ENCODE measurements at places on chromosomes 2 and 18.
A peak's percentile ranks its signal among the peaks of the same experiment; 100 is the strongest.

DNA sequence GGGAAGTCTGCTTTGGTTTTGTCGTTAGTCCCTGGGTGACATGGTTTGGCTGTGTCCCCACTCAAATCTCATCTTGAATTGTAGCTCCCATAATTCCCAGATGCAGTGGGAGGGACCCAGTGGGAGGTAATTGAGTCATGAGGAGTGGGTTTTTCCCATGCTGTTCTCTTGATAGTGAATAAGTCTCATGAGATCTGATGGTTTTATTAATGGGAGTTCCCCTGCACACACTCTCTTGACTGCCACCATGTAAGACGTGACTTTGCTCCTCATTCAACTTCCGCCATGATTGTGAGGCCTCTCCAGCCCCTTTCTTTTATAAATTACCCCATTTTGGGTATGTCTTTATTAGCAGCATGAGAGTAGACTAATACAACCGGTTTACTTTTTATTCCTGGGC is 405.8 kb upstream of the ID2 start:
- DNase-seq: no peak

DNA sequence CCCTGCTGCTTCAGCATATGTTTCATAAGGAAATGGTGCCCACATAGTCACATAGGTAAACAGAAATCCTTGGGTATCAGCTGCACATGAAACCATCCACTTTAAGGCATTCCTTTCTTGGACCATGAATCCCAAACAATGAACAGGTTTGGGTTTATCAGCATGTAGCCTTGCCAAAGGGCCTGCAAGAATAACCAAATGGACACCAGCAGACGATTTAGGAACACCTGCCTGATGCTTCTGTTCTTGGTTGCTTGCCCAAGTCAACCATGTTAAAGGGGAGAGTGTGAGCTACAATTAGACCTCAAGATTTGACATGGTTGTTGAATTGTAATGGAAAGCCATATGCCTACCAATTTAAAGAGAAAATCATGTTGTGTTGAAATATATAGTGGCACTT is 1342.7 kb upstream of the PIK3C3 start:
- DNase-seq: no peak

DNA sequence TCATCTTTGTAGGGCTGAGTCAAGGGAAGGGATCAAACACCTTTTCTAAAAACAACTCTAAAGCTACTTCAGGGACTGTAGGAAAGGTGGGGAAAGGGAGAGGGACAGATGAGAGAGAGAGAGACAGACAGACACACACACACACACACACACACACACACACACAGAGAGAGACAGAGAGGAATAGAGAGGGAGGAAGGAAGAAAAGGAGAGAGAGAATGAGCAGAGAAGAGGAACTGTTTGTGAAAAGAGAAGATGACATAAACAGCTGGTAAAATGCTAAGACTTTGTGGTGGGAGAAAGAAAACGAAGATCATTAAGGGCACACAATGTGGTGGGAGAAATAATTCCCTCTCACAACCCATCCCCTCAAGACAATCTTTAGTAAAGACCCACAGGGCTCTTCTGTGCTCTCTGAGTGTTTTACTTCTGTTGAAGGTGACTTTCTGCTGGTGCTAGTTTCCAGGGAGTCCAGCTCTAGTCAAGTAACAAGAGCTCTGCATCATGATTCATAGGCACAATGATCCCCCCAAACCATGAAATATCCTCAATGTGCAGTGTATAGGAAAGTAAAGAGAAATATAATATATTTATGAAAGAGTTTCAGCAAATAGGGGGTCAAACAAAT is 77.2 kb upstream of the STK17B start:
- DNase-seq: no peak

DNA sequence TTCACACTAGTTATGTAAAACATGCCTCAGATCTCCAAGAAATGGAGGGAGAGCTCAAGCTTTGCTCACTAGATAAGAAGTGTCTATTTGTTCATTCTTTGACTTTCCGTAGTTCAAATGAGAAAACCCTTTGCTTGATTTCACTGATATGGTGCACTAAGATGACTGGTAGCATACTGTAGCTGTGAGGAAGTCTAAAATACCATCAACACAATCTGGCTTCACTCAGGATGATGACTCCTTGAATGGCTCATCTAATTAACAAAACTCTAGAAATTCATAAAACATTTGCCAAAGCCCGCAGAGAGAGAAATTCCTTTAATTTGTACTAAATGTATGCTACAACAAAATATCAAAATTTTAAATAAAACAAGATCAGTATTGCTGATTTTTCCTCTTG is 152.8 kb upstream of the STK17B start:
- no peak for DNase-seq

GRCh38 chr2:23124214-23124750 is 260.7 kb upstream of the KLHL29 start:
- no peak for DNase-seq

- no peak for DNase-seq
Measured at GRCh38 chr2:145543155-145543554, 1023.2 kb upstream of the ZEB2 start.

- no peak for DNase-seq
Measured at GRCh38 chr2:205270689-205271088, 411.6 kb upstream of the NRP2 start.

- DNase-seq: no peak
Measured at GRCh38 chr2:220394433-220394832, 767.0 kb downstream of the SLC4A3 start.

DNA sequence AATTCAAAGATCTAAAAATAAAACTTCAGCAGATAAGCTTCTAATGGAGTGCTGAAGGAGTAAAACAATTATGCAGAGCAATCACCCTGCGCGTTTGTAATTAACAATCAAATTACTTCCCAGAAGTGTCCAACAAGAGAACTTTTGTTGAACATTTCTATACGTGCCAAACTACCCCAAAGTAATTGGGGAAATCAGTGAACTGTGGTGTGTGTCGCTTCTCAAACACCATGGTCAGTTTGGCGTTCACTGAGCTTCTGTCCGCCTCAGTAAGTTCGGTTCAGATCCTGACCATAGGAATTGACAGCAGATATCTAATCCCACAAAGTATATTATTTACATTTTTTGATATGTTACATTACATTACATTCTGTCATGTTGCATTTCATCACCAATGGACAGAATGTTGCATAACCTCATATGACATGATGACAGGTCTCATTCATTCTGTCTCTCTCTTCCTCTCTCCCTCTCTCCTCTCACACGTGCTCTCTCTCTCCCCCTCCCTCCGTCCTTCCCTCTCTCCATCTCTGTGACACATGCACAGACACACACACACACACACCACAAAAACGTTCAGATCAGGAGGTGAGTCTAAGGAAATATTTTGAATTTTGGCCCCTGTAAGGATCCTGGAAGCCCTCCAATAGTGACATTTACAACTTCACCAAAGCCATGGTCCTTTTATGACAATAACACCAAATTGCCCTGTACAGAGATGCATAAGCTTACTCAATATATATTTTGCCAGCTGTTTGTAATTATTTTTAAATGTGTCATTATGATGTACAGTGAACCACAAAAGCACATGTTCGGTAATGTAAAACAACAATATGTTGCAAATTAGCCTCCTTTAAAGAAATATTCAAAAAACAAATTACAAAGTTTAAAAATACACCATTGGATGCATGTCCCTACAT is 269.2 kb downstream of the FIGN start:
- DNase-seq: no peak

DNA sequence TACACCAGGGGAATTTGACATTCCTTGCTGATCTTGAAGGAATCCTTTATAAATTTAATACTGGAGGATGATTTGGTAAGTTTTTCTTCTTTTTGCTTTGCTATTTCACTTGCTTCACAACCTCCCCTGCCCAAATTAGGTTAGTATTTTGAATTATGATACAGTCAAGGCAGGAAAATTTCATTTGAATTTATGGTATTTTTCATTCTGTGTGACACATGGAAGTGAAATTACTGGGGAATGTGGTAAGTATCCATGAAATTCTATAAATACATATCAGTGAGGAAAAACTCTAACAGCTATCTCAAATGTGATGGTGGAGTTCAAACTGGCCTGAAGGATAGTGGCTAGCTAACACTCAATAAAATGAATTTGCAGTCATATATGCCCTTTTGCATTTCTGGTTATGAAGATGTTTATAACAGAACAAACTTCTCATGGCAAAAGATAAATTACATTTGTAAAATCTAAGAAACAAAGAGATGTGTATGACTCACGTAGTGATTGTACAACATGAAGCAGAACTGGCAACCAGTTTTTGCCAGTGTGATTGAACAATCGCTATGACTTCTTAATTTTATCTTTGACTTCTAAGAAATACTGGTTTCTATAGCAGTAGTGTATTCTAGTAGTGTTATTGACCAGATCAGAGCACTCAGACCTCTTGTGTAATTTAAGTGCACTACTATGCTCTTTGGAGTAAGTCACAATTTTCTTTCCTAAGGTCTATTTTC is 152.6 kb downstream of the IKZF2 start:
- DNase-seq: no peak

DNA sequence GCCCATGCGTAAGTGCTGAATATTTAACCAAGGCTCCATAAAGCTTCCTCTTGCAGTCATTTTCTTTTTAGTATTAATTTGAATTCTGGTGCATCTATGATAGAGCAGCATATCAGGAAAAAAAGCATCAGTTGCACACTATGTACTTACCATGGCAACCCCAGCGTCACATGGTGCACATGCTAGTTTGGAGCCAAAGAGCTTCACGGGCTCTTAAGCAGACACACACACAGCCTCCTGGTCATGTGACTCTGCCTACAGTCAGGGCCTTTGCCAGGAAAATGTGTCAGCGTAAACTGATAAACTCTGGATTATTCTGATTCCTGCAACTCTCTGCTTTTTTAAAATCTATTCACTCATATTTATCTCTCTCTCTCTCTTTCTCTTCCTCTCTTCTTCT is 30.2 kb downstream of the NYAP2 start:
- no peak for DNase-seq

- DNase-seq: no peak
Measured at GRCh38 chr18:9736286-9736835, 28.3 kb downstream of the RAB31 start.

- no peak for DNase-seq
Measured at GRCh38 chr2:168952424-168952823, 51.3 kb downstream of the G6PC2 start.

DNA sequence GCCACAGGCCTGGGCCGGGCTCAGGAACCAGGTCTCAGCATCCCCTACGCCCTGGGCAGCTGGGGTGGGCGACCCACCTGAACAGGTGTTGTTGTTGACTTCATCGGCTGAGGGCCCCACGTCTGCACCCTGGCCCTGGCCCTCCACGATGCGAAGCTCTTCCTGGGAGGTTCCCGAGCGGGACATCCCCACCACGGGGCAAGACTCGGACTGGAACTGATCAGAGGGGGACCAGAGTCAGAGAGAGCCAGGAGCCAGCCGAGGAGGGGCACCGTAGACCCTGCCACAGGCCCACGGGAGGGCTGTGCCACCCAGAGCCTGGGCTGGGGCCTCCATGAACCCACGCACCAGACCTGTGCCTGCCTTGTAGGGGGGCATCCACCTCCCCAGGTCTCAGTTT is 54.3 kb downstream of the AQP12A start:
- DNase-seq: no peak

DNA sequence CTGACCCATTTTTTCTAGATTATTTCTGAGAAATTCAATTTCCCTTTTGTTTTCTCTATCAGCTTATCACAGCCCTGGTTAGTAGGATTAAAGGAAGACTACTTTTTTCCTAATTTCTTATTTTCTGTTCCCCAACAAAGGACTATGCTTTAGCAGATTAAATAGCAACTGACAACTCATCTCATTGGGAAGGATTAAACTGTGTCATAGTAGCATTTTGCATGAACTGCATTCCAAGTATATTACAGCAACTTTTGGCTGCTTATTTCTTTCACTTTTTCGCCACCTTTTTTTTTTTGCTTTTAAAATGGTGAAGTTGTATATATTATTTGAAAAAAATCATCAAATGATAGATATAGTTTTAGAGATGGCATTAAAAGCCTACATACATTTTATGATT is 570.3 kb downstream of the FBXO15 start:
- DNase-seq: no peak

GRCh38 chr2:10324095-10324832 is 21.6 kb downstream of the HPCAL1 start:
- DNase-seq: no peak

DNA sequence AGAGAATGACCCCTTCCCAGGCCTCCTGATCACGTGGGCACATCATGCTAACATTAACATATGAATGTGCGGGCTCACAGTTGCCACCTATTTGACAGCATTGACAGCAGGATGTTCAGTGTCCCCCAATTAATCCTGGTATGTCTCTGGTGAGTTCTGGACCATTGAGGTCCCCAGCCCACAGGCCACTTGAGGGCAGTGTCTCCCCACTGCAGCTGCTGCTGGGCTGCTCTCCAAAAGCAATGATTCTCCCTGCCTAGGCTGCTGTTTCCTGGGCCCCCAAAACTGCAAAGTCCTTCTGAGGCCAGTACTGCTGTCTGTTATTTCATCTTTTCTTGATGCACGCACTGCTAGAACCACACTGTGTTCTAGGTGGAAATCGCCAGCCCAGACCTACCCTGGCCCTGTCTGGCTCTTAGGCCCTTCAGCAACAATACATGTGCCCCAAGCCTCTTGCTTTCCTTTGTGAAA is 52.7 kb upstream of the MAPK4 start:
- peak; percentile 85 for DNase-seq

GRCh38 chr2:104213758-104214157 is 640.2 kb upstream of the POU3F3 start:
- peak; percentile 12 for DNase-seq

DNA sequence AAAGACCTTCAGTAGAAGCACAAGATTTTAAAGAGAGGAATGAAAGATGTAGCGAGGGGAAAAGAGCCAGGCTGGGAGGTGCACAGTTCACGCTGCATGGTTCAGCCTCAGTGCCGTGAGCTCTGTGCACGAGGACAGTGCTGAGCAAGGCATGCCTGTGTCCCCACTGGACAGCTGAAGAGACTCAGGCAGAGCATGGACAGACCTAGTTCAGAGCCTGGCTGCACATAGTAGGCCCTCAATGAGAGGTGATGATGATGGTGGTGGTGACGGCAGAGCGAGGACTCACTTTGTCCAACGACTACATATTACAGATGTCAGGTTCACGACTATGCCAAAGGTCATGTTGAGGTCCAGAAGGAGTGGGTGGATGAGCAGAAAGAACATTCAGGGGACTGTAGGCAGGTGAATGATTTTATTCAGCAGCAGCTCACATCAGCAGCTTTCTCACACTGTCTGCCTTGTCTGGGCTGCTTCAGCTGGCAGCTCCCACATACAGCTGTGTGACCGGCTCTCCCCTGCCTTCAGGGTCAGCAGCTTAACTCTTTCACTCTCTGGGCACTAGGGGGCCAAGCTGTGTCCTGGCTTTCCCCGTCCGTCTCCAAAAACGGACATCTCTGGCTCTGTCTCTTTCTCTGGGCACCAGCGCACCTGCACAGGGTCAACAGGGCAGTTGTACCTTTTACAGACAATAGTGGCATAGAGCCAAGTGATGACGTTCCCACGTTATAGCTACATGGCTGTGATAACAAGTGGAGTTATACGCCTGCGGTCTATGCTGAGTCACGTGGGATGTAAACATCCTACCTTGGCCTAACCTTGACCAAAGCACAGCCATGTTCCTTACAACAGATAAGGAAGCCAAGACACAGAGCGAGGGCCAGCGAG is 128.8 kb upstream of the MSH6 start:
- peak; percentile 77 for DNase-seq

Data from ELF-1 (cell line).